GOT3 (cell line): ENCODE measurements at places on chromosomes 11 and 22.

DNA sequence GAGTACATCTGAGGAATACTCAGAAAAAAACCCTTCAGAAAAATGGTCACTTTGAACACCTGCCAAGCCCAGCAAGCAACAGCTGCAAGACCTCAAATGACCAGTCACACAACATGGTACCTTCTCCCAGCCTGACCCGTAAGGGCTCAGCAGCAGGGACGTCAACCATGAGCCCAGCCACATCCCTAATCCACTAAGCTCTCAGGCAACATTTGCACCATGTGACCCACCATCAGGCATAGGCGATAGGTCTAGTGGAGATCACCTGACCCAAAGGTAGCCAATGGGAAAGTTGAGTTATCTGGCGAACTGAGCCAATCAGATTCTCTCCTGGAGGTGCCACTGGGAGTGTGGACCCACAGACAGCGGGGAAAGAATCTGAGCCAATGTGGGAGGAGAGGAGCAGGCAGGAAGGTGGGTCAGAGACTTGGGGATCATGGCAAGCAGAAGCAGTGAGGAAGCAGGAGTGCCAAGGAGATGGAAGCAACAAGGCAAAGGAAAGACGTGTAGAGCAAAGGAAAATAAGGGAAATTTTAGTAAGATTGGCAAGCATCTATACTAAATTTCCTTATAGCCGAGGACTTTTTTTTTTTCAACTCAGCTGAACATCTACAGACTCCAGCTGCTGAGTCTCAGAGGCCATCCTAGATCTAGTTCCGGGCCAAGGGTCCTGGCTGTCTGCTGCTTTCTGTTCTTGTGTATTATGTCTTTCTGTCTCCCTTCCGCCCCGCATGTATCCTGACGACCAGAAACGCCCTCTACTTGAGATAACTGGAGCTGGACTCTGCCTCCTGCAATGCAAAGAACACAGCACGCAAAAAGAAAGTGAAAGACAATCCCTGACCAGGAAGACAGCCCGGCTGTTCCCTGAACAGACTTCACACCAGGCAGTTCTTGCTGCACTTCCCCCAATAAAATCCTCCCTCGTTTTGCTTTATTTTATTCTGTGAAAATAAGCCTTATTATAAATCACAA, 11.0 kb upstream of the PLAAT2 start:
- no peak for DNase-seq

DNA sequence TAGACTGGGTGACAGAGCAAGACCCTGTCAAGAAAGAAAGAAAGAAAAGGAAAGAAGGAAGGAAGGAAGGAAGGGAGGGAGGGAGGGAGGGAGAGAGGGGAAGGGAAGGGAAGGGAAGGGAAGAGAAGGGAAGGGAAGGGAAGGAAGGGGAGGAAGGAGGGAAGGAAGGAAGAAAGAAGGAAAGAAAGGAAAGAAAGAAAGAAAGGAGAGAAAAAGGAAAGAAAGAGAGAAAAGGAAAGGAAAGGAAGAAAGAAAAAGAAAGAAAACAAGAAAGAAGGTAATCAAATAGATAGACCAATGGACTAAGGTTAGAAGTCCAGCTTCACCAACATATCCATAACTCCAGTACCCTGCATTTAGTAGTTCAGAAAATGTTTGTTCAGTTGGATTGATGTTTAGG, 18.2 kb upstream of the EMSY start:
- DNase-seq = no peak

DNA sequence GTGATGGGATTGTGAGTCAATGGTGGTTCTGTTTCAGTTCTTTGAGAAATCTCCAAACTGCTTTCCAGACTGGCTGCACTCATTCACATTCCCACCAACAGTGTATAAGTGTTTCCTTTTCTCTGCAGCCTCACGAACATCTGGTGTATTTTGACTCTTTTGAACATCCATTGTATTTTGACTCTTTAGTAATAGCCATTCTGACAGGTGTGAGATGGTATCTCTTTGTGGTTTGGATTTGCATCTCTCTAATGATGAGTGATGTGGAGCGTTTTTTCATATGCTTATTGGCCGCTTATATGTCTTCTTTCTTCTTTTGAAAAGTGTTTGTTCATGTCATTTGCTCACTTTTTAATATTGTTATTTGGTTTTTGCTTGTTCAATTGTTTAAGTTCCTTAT, 19.4 kb downstream of the NELL1 start:
- DNase-seq = no peak

DNA sequence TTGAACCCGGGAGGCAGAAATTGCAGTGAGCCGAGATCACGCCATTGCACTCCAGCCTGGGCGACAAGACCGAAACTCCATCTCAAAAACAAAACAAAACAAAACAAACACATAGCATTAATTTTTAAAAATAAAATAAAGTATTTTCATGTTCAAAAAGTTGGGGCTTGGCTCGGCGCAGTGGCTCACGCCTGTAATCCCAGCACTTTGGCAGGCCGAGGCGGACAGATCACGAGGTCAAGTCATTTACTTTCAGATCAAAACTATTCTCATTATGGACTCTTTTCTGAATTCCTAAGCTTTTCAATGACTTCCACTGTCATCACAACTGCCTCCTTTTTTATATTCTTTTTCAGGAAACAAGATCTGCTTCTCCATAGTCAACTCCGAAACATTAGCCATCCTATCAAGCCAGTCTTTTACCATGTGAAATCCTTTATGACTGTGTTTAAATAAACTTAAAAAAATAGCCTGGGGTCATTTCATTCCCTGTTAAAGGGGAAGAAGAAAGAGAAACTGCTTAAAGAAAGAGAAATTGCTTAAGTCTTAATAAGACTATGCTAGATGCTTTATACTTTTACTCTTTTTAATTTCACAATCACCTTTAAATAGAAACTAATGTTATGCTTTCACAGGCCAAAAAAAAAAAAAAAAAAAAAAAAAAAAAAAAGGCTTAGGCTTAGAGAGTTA, 13.1 kb upstream of the CHRNA10 start:
- no peak for DNase-seq

GRCh38 chr11:65919573-65920371, 546 bp downstream of the DRAP1 start:
- no peak for DNase-seq

DNA sequence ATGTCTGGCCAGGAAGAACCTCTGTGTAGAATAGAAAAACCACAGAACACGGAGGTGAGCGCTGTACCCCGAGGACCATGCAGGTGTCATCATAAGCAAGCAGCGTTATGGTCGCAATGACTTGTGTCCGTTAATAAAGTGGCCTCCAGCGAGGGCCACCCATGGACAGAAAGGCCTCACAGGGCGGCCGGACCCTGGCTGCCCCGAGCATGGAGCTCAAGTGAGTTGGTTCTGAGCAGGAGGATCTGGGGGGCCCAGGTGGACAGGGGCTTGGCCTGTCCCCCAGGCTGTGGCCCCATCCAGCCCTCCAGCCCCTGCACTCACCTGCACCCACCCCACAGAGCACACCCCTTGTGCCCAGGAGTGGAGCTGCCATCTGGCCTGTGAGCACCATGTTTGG, 133.8 kb downstream of the BRD1 start:
- no peak for DNase-seq

DNA sequence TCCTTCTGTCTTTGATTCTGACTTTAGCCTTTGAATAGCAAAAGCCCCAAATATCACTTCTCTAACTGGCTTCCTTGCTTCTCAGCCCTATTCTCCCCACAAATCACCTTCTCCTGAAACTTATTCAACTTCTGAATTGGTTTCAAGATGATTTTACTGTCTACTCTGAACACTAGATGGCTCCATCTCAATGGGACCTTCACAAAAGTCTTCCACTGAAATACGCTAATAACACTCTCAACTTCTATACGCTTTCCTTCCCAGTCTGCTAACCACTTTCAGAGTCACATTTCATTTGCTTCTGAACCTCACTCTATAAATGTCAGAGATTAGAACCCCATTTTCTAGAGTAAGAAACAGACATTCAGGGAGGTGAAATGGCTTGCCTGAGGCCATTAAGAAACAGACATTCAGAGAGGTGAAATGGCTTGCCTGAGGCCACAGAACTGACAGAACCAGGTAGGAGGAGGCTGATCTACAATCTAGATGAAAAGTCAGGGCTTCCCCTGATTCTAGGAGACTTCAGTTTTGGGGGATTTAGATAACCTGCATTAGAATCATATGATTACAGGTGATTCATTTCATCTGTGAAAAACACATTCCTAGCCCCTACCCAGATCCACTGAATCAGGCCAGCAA, 20.6 kb downstream of the MORC2 start:
- DNase-seq = no peak

- no peak for DNase-seq
Measured at GRCh38 chr11:76861490-76861953, 804 bp downstream of the ACER3 start.

- no peak for DNase-seq
Measured at GRCh38 chr11:46208803-46209202, 68.7 kb upstream of the CREB3L1 start.

- DNase-seq = no peak
Measured at GRCh38 chr11:64553554-64554201, 37.3 kb upstream of the SLC22A12 start.

DNA sequence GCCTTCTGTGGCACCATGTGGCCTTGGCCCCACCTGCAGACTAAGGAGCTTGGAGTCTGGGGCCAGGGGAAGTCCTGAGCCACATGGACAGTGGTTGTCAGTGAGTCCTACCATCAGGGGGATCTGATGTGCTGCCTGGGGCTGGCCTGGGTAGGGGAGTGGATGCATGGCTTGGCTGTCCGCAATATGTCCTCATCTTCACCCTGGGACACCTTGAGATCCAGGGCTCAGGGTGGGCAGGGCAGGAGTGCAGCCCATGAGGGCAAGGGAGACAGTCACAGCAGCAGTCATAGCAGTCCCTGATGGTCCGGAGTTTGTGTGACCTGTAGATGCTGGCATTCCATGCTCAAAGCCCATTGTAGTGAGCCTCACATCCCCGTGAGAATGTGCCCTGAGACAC, 256.8 kb upstream of the B3GAT1 start:
- DNase-seq = no peak

DNA sequence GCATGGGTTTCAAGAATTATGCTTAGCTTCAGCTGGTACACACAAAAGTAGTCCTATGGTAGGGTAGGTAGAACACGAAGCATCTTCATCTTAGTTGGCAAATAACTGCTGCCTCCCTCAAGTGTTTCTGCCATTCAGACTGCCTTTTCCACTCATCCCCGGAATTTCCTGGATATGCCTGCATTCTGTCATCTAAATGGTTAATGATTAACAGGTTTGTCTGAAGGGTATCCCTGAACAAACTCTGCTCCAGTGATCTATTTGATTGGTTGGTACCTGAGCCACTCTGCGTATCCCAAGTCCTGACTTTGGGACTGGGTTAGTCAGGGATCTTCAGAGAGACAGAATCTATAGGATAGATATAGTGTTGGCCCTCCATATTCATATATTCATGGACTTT, 272.3 kb upstream of the RAG2 start:
- DNase-seq = no peak

DNA sequence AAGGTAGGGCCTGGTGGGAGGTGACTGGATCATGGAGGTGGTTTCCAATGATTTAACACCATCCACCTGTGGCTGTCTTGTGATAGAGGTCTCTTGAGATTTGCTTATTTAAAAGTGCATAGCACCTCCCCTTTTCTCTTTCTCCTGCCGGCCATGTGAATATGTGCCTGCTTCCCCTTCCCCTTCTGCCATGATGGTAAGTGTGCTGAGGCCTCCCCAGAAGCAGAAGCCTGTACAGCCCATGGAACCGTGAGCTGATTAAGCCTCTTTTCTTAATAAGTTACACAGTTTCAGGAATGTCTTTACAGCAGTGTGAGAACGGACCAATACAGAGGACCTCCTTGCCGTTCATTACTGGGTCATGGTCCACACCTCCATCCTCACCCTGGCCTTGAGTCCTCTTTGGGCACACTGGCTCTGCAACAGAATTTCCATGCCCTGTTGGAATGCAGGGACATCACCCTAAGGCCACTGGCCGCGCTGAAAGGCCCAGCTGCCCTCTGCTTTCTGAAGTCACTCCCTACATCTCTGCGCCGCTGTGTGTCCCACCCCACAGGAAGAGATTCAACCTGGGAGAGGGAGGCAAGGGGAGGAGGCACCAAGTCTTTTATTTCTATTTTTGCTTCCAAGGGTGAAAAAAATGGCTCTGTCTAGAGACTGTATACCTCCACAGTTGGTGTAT, 49.0 kb upstream of the DKK3 start:
- no peak for DNase-seq

DNA sequence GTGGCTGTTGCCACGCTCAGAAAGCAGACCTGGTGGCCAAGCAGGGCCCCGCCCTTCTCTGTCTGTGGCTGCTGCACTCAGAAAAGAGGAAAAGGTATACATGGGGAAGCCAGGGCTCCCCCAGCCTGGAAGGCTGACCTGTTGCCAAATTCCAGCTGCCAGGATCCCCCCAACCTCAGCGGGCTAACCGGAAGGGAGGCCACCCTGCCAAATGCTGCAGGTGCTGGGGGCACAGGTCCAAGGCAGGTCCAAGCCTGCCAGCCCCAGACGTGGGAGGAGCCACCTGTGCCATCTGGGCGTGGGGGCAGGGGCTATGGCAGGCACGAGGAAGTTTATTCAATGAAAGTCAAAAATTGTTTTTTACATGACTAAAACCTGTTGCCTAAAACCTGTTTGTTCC, 2.6 kb downstream of the NPTXR start:
- DNase-seq = no peak

- no peak for DNase-seq
Measured at GRCh38 chr11:27672836-27673464, 27.3 kb downstream of the BDNF start.

DNA sequence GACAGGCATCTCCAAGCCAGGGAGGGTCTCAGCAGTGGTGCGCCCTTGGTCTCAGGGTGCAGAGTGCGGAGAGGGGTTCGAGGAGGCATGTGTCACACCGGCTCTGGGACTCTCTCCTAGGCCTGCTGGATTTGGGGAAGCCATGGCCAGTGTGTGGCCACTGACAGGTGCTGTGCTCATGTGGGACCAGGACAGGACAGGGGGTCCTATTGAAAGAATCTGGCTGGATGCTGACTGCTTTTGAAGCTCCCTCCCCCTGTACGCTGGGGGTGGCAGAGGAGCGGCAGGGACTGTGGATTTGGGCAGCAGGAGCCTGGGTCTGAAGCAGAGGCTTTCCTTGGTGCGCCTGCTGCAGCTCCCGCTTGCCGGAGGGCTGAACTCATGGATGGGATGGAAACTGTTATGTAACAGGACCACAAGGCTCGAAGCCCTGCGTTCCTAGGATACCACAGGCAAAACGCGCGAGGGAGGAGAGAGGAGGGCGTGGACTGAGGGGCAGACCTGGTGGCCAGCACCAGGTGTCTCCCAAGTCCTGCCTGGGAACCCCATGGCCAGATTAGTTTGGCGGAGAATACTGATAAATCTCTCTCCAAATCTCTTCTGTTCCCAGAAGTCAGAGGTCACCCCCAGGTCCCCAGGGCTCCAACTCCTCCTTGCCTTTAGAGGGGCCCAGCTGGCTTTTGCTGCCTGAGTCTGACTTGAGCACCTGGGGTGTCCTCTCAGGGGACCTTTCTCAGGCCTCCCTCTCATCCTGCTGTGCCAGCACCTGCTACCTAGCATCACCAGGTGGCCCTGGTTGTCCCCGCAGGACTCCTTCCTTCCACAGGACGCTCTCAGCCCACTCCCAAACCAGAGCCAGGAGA, 13.8 kb upstream of the TEF start:
- no peak for DNase-seq

DNA sequence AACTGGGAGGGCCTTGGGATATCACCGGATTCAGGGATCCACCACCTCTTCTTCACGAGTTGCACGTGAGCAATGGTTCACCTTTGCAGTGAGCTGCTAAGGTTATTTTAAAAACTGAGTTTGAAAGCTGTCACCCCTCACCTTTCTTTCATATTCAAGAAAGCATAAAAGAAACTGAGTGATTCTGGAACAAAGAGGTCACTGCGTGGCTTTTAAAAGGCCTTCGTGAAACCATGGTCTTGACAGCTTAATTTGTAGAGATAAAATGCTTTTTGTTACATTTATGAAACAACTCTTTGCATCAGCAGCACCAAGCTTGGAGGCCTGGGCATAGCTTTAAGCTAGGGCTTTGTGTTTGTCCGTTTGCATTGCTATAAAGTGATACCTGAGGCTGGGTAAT, 101.4 kb upstream of the NECTIN1 start:
- no peak for DNase-seq
